ENCODE measurements at places on chromosomes 3 and 15.

DNA sequence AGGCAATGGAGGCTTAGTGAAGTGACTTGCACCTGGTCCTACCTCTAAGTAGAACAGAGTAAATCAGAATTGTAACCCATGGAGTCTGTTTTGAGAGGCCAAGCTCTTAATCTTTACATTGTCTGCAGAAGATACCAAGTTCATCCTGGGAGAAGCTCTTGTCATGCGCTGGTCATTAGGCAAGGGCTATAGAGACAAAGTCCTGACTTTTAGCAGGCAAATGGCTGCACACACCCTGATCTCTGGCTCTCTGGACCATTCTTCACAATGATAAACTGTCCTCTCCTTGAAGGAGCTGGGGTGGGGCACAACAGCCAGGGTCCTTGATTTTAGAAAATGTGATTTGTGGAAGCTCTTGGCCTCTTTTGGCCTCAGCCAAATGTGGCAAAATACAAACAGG lies 65.4 kb downstream of the MCTP2 start:
- DNase-seq, result no peak

- no peak for DNase-seq
Observed at GRCh38 chr3:165196577-165197480, 645 bp upstream of the SLITRK3 start.

- DNase-seq, result no peak
Observed at GRCh38 chr3:64048631-64049061, 25.4 kb upstream of the PSMD6 start.

- DNase-seq, result no peak
Observed at GRCh38 chr3:5784690-5785089, 597.2 kb downstream of the EDEM1 start.

- no peak for DNase-seq
Observed at GRCh38 chr15:41286665-41287333, 45.6 kb downstream of the OIP5 start.

DNA sequence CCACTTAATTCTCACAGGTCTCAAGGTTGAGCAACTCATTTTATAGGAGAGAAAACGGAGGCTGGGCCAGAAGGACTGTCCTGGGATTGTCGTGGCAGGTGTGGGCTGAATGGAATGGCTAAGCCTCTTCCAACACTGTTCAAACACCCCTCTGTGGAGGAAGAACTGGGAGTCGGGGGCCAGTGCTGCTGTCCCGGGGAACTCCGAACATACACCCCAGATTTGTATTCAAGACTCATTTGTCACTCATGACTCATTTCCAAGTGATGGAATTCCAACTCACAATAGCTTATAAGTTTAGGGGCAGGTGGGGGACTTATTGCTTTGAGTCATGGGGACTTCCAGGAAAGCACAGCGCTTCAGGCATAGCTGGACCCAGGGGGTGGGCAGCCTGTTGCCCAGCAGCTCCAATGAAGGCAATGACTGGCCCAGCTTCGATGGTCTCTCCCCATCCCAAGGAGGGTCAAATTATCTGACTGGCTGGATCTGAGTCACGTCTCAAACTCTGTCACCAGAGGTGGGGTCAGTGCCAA lies 72.5 kb downstream of the TM2D3 start:
- DNase-seq, result no peak

- DNase-seq, result peak; percentile 54
Observed at GRCh38 chr3:46812237-46812791, 50.9 kb downstream of the MYL3 start.

GRCh38 chr3:170523248-170523647 lies 62.6 kb downstream of the SLC7A14 start:
- no peak for DNase-seq

- no peak for DNase-seq
Observed at GRCh38 chr15:86121568-86122225, 42.0 kb downstream of the AGBL1 start.

GRCh38 chr3:53329897-53330296 lies 17.4 kb downstream of the DCP1A start:
- DNase-seq, result no peak

- DNase-seq, result no peak
Observed at GRCh38 chr3:119211193-119211592, 29.5 kb downstream of the B4GALT4 start.

GRCh38 chr3:123100193-123100776 lies 33.5 kb downstream of the PDIA5 start:
- no peak for DNase-seq

GRCh38 chr3:12556690-12557472 lies at the start of gene MKRN2:
Gene MKRN2, plus strand, starts transcription at chr3:12557087. Its CDS starts 64 bp downstream, at chr3:12557151.
- DNase-seq, result peak; percentile 65

- no peak for DNase-seq
Observed at GRCh38 chr15:86506401-86506800, 426.7 kb downstream of the AGBL1 start.

GRCh38 chr15:52730173-52730572 lies 51.0 kb upstream of the ATOSA start:
- DNase-seq, result peak; percentile 3

DNA sequence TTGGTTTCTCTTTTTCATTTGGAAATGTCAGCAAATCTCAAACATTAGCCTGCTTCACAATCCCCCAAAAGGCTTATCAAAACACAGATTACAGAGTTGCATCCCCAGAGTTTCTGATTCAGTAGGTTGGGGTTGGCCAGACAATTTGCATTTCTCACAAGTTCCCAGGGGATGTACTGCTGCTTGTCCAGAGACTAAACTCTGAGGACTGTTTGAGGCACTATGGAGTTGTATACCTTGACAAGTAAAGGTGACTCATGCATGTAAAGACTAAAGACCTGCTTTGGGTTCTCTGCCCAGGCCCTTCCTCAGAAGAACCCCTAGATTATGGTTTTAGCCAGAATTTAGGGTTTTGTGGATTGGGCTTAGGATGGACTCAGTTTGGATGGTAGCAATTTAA lies 151.1 kb upstream of the ARHGEF26 start:
- DNase-seq, result no peak

DNA sequence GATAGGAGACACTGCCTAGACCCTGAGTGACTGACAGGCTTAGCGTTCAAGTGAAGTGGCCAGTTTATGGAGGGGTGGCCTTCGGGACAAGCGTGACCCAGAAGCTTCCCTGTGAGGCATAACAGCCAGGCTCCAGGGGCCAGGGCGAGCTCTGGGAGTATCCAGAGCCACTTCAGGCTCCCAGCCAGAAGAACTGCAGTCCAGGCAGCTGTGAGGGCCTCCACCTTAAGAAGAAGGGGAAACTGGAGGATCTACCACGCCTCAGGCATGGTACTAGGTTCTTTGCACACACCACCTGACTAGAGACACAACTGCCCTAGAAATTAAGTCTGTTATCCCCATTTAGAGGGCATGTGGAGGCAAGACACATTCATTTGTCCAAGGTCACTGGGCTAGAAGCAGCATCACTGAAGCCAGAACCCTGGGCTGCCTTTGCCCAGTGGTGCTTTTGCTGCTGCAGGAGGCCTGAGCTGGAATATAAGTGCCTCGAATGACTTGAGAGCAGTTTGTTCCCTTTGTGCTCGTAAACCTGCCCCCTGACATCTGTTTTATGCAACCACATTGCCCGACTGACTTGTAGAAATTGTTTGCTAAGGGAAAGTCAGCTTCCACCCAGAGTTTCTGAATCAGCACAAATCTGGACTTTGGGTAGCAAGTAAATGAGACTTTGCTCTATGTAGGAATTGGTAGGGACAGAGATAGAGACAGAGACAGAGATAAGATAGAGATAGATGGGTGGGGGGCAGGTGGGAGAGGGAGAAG lies 23.3 kb downstream of the RASGRF1 start:
- no peak for DNase-seq

GRCh38 chr15:86912661-86913060 lies 833.0 kb downstream of the AGBL1 start:
- DNase-seq, result no peak

Measured in stimulated activated CD8-positive, alpha-beta memory T cell treated with anti-CD3 and anti-CD28 coated beads, Interleukin-15, amount 100 ng/mL, for 4 hours (primary cell).